ENCODE measurements at places on chromosomes 1 and 21.

DNA sequence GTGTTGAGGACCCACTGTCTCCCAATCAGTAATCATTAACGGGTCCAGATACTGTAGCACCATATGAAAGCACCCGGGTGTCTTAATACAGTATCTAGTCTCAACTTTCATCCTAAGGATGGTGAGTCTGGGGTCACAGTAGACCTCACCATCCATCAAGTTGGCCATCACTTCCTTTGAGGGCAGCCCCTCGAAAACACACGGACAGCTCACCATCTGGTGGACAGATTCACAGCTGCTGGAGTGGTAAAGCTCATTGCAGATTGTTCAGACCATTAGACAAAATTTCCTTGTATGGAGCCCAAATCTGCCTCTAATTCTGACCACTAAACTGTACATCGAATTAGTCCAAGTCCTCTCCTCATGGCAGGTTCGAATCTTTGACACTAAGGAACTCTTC is 123.1 kb downstream of the PGBD5 start:
- DNase-seq = no peak

DNA sequence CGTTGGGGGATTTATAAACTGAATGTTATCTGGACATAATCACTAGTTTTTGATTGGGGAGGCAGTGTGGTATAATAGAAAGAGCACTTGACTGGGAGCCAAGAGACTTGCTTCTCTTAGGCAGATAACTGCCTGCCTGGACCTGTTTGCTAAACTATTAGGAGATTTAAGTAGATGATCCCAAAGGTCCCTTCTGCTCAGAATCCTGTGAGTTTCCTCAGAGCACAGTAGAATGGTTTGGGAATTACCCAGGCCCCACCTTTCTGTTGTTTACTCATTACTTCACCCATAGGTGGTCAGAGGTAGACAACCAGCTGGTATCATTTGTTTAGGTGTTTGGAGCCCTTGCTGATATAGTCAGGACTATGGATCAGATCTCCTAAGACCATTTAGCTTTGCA is 10.3 kb upstream of the PODN start:
- no peak for DNase-seq

DNA sequence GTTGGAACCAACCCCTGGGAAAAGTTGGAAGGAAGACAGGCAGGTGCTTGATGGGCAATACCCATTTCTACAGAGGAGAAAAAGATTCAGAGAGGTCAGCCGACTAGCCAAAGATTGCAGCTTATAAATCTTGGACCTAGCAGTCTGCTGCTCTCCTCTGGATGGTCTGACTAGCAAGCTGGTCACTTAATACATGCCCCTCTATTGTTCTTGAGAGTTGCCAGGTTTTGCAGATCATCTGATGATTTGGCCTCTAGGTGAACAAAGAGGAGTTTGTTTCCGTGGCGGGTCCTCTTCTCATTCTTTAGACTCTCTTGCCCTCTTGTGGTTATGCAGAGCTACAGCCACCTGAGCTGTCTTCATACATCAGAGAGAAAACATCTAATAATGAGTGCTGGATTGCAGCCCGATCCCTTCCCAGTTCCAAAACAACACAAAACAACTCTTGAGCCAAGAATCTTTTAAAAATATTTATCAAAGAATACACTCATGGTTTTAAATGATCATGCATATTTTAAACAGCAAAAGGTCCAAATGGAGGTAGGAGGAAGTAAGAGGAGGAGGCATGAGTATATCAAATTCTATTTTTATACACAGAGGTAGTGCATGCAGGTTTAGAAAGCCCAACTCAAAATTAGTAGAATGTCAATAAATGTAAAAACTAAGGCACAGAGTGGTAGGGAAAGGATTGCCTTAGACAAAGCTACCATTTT is 115.7 kb downstream of the SLC30A10 start:
- DNase-seq = peak; percentile 69

GRCh38 chr1:151993084-151993733 is 450 bp downstream of the S100A10 start:
- no peak for DNase-seq

GRCh38 chr1:44050261-44050660 is 19.0 kb upstream of the SLC6A9 start:
- DNase-seq = no peak

GRCh38 chr1:116911779-116912469 is 2.2 kb downstream of the PTGFRN start:
- DNase-seq = no peak

DNA sequence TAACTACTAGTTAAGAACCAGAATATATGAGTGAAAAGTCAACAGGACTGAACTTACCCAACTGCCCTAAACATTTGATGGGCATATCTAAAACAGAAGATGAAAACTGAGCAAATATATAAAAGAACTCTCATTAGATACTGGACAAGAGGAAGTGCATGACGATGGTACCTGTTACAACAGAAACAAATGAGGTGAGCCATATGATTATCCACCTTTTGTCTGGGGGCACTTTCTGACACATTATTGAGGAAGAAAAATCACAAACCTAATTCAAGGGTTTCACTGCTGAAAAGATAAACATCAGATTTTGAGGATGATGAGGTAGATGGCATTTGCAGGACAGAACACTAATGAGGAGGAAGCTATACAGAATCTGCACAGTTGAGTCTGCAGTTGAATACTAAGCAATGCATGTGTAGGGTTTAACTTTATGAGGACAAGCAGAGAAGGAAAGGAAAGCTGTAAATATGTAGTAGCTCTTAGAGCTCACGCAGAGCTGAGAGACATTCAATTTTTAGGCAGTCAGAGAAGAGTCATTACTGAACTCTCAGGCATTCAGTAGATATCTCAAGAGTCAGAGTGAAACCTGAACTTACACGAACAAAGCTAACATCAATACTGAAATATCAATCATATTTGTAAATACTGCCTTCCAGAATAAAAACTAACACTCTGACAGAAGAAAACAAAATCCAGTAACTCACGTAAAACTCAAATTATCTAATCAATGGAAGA is 262.1 kb downstream of the AKT3 start:
- no peak for DNase-seq

DNA sequence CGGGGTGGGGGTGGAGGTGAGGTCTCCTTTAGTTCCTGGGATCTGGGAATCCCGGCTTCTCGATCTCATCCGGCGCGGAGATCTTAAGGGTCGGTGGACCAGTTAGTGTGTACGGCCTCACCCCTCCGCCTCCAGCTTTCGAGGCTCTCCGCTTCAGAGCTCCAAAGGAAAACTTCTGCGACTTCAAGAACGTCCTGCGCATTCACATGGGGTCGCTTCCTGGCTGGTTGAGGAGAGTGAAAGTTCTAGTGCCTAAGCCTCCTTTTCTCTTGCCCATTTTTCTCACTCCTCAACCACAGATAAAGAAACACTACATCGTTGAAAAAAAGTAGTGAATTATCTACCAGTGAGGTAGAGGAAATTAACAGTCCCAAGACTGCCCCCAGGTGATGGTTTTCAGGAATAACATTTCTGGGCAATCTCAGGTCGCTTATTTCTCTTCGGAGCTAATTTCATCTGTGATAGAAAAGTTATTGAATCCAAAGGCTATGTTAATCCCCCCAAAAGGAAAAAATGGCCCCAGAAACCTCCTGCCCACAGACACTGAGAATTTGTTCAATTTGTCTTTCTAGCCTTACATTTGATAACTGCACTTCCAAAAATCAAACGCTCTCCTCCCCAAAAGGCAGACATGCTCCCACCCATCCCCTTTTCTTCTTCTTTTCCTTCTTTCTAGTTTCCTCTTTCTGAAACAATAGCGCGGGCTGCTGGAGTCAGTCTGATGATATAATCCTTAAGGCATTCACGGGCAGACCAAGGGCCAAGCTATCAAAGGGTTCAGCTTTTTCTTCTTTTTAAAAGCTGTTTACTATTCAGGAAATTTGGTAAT is 20.6 kb upstream of the TBX15 start:
- DNase-seq = no peak

DNA sequence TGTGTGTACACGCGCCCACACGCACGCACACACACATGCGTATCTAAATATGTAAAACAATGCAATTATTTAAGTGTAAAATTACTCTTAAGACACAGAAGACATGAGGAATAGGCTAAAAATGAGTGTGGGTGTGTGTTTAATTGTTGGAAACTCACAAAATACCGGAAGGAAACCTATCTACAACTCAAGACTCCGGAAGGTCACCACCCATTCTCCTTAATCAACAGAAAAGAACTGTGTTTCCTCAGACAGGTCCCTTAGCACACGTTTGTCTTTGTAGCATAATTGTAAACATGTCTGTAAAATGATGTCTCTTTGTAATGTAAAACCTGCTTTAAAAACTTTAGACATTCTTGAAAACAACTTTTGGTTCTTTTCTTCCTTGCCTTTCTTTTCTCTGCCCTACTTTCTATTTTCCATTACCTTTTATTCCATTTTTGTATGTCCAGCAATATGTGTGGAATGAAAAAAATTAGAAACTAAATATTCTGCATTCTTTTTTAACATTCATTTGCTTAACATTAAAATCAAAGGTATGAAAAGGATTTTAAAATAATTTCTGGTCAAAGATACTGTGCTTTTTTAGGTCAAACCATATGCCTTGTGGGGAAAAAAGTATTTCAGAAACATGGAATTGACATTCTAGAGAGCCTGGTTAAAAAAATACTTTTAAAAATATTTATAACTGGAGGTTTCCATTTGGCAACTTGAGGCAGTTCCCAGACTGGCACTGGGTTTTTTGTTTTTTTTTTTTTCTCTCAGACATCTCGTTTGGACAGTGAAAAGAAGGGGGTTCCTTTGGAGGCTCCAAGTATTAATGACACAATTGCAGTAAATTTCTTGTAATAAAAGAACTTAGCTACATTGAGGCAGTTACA is 46.2 kb downstream of the ATP5PF start:
- no peak for DNase-seq

DNA sequence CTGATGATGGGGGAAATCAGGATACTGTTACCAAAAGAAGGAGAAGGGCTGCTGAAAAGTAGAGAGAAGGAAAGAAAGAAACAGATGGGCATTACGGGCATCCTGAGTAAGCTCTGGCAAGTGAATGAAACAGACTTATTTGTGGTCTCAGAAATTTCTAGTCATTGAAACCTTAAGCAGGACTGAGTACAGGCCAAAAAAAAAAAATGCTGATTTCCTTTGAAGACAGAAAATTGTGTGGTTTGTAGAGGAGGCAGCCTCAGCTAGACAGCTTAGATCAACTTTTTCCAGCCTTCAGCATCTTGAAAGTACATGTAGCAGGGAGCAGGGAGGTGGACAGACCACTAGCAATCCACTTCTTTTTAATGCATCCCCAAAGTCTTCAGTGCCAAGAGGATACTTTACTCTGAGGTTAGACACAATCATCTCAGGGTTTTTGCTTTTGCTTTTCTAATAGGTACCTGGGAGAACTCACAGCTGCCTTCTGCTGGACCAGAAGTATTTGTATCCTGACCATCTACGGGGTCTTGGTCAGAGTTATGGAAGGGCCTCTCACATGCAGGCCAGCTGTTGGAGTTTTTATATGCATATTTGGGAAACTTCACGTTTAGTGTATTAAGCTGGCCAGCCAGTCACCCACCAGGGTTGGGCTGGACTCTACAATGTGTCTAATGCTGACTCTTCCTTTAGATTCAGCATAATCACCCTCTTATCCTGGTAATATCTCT is 10.6 kb upstream of the CAPZB start:
- no peak for DNase-seq

DNA sequence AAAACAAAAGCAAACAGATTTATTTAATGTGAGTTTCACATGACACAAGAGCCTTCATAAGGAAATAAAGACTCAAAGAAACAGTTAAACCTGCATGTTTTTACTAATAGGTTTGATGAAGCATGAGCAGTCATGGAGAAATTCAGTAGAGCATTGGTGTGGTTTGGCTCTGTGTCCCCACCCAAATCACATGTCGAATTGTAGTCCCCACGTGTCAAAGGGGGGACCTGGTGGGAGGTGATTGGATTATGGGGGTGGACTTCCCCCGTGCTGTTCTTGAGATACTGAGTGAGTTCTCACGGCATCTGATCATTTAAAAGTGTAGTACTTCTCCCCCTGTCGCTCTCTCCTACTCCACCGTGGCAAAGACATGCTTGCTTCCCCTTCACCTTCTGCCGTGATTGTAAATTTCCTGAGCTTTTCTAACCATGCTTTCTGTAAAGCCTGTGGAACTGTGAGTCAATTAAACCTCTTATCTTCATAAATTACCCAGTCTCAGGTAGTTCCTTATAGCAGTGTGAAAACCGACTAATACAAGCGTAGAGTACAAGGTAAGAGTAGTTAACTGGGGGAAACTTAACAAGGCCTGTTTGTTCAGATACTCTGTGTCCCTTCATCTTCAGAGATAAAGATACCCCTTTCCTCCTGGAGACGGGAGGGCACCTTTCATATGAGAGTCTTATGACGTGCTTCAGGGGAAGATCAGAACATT is 354.8 kb downstream of the SIPA1L2 start:
- DNase-seq = no peak

GRCh38 chr1:190474650-190475211 is 2.9 kb downstream of the BRINP3 start:
- no peak for DNase-seq

GRCh38 chr1:206102292-206102936 is 14.8 kb downstream of the AVPR1B start:
- no peak for DNase-seq

DNA sequence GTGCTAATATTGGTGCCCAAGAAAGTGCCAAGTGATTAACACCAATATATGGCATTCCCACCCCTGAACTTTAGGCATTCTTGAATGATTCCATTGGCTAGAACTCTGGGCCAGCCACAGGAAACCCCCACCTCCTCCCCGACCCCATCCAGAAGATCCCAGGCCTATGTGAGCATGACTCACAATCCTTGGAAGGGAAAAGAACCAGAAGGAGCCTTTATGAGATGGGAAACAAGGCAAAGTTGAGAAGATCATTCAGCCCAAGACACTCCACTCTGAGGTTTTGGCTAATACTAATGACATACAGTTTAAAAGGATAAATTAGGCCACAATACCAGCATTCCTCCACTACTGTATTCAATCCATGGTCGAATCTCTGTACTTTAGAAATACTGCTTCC is 21.8 kb downstream of the ELK4 start:
- no peak for DNase-seq

DNA sequence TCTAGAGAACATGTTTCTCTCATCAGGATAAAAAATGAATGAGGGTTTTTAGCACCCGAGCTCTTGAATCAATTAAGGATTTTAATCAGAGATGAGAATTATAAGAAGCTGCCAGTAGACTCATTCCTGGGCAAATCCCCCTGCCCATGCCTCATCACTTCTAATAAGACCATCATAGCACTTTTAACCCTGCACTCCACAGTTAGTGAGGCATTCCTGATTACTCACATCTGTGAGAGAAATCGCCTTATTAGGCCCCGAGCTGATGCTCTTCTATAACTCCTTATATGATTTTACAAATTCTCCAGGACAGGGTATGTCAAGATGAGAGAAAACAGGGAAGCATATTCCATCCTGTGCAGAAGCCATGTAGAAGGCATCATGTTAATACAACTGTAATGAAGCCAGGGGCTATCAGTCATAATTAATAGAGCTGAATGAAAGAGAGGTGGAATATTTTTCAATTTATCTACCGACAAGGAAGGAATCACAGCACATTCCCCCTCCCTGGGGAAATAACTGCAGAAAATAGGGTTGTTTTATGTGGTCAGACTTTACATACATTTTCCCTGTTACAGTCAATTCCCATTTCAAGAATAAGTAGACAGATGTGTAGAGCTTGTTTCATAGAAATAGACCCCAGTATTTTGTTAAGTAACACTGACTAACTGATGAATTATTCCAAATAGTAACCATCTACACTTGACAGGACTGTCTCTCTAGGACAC is 272.7 kb downstream of the HHIPL2 start:
- no peak for DNase-seq

Measured in iPS DF 19.7 (cell line).